T-helper 2 cell (primary cell): ENCODE measurements at places on chromosomes 12 and 14.
A peak's percentile ranks its signal among the peaks of the same experiment; 100 is the strongest.

GRCh38 chr12:96431067-96431466 lies 30.8 kb upstream of the CDK17 start:
- DNase-seq = no peak

- no peak for DNase-seq
Measured at GRCh38 chr12:54131641-54132280, 57.0 kb downstream of the SMUG1 start.

DNA sequence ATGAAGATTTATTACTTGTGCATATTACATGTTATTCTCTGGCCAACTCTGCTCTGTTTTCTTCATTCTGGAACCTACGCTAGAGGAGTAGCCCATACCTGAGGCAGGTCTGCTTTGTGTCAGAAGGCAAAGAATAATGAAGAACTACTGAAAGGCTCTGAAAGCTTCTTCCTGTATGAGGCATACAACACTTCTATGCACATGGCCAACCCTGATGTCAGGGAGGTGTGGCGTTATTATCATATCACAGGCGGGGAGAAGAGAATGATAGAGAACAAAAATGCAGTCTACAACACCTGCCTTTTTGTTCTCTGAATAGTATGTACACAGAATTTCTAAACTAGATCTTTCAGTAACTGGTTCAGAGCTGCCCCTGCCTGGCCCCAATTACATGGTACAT lies 32.5 kb upstream of the CRY1 start:
- DNase-seq = no peak

DNA sequence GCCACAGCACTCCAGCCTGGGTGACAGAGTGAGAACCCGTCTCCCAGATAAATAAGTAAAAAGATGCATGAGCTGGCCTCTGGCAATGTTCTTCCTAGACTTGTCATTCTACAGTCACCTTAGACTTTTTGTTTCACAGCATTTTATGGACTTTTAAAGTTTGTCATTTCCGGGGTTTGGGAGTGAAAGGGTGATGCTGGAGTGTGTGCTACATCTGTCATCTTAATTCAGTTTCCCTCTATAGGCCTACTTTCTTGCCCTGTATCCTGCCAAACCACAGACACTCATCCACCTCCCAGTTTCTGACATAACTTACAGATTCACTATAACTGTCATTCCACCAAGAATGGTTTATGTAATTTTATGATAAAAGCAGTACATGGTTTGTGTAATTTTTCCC lies 166.7 kb upstream of the PARP11 start:
- no peak for DNase-seq

GRCh38 chr14:79111987-79112501 lies 941.9 kb downstream of the NRXN3 start:
- DNase-seq = no peak

GRCh38 chr14:21891921-21892320 lies 218.3 kb upstream of the OR4E1 start:
- no peak for DNase-seq

- no peak for DNase-seq
Measured at GRCh38 chr14:103231376-103232019, 102.5 kb upstream of the EIF5 start.

GRCh38 chr12:63844391-63845341 lies at the start of gene SRGAP1:
SRGAP1 (plus strand) TSS chr12:63844700; CDS start chr12:63844817, 117 bp downstream.
- no peak for DNase-seq

DNA sequence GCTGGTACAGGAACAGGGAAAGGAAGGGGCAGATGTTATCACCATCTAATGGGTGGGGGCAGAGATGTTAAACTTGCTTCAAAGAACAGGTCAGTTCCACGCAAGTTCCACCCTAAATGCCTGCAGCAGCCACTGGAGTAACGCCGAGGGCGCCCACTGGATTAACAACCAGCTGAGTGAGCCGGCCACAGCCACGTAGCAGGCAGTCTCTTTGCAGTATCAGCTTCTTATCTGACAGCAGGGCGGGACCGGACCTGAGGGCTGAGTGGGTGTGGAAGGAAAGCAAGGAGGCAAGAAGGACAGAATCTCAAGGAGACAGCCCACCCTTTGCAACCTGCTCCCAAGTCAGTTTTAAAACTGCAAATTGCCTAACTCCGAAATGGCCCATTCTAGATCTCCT lies 38.4 kb upstream of the FOXN3 start:
- no peak for DNase-seq

- no peak for DNase-seq
Measured at GRCh38 chr14:49497725-49498348, 88.3 kb downstream of the RPS29 start.

DNA sequence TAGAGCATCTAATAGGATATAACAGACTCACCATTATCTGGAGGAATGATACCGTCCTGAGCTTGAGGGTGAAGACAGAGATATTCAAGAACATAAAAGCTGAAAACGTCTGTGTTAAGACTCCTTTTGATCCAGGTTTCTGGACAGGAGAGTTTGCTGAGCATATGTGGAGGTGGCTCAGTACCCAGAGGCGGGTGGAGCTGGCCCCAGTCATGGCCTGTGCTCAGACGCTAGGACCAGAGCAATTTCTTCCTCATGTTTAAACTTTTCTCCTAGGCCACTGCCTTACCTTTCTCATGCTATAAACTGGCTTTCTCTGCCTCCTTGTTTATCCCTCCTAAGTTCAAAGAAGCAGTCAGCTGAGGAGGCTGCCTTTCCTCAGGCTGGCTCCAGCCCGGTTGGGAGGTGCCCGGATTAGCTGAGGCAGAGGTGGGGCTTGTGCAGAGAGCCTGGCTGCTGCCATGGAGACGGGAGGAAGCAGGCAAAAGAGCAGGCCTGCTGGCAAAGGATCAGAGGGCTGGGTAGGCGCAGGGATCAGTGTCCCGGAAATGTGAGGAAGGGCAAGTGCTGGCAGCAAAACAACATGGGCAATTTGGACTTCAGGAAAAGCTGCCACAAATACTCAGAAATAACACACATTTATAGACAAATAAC lies 13.7 kb downstream of the COA8 start:
- DNase-seq = no peak

GRCh38 chr12:13373803-13374202 lies 177.3 kb downstream of the EMP1 start:
- no peak for DNase-seq

DNA sequence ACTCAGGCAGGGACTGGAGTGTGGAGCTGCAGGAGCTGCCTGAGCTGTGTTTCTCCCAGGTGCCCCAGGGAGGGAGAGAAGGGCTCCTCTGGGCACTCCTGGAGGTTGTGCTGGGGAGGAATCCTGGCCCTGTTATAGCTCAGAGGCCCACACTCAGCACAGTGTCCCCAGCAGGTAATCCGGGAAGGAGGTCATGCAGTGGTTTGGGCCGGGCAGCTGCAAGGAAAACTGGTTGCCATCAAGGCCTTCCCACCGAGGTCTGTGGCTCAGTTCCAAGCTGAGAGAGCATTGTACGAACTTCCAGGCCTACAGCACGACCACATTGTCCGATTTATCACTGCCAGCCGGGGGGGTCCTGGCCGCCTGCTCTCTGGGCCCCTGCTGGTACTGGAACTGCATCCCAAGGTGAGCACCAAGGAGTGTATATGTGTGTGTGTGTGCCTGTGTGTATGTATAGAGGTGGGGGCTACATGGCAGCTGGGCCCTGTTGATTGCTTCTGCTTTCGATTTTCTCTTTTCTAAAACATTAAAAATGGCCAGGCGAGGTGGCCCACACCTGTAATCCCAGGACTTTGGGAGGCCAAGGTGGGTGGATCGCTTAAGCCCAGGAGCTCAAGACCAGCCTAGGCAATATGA lies 2.0 kb downstream of the AMHR2 start:
- DNase-seq = no peak

- DNase-seq = no peak
Measured at GRCh38 chr14:26549571-26549970, 48.3 kb downstream of the NOVA1 start.

- peak; percentile 14 for DNase-seq
Measured at GRCh38 chr12:89709995-89710872, 1.6 kb upstream of the ATP2B1 start.

- no peak for DNase-seq
Measured at GRCh38 chr12:3611860-3612703, 121.1 kb downstream of the PRMT8 start.

DNA sequence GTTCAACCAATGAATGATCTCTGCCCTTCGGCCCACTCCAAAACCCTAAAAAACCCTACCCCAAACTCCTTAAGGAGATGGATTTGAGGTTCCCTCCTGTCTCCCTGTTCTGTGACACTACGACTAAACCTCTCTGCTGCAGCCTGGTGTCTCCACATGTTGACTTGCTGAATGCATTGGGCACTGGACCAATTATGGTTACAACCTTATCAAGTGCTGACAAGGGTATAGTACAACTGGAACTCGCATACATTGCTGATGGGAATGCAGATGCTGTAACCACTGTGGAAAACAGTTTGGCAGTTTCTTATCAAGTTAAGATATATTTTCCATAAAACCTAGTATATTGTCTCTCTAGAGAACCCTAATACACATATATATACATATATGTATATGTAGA lies 6.3 kb upstream of the DICER1 start:
- DNase-seq = no peak

- DNase-seq = no peak
Measured at GRCh38 chr12:102746963-102747362, 170.1 kb downstream of the PAH start.

DNA sequence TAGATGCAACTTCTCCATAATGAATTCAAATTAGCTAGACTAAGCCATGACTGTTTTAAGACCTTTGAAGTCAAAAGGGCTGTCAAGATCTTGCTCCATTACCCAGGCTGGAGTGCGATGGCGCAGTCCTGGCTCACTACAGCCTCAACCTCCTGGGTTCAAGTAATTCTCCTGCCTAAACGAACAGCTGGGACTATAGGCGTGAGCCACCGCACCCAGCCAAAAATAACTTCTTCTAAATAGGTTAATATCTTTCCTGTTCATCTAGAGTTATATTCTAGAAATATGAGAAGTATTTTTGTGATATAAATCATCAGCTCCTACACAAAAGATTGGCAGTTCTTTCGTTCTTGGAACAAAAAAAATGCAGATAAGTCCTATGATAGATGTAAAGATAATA lies 39.6 kb upstream of the SOS2 start:
- DNase-seq = no peak

GRCh38 chr12:115756271-115756670 lies 521.2 kb downstream of the MED13L start:
- no peak for DNase-seq

DNA sequence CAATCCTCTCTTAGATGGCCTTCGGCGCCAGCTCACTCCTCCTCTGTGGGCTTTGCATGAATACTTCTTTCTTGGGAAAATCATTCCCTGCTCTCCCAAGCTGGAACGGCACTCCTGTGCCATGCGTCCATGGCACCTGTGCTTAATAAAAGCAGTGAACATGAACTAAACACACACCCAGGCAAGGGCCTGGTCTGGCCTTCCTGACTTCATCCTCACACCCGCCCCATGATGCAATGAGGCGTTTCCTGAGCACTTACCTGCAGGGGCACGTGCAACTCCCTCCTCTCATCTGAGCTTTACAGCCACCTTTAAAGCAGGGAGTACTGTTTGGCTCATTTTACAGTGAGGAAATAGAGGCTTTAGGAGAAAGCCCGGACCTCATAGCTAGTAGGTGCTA lies 219.8 kb downstream of the SLC41A2 start:
- no peak for DNase-seq

GRCh38 chr12:49925433-49926204 lies 21.9 kb upstream of the FAIM2 start:
- no peak for DNase-seq

DNA sequence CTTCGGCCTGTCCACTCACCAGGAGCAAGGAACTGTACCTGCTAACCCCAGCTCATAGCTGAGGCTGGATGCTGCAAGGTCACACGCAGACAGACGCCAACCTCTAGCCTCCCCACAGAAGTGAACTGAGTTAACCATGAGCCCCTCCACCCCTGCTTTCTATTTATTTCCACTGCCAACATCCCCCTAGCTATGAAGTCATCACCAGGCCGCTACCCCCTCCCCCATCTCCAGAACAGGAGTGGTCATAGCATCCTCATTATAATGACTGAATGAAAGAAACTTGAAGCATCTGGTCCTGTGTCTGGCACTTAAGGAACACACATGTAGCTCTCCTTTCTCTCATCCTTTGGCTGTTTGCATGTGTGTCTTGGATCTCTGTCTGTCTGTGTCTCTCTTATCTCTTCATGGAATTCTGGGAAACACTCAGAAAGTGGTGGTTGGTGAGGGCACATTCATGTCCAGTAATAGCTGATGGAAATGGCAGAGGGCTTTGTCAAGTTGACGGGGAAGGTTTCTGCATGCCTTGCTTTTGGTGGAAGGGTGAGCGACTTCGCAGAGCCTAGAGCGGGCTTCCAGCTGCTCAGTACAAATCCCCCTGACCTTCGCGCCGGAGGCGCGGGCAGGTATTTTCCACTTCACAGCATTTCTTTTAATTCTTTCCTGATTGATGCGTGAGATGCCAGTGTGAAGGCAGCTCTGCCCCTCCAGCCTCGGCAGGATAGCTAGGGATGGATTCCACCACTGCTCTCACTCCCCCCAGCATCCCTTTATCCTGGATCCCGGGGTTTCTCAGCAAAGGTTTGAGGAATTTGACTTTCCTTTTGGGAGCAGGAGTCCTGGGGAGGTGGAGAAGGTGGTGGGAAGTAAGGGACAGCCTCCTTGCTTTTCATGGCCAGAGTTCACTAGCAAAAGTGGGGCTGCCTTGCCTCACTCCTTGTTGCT lies 198.2 kb downstream of the CHST11 start:
- DNase-seq = no peak

- DNase-seq = no peak
Measured at GRCh38 chr14:92496191-92496857, 17.3 kb upstream of the RIN3 start.

DNA sequence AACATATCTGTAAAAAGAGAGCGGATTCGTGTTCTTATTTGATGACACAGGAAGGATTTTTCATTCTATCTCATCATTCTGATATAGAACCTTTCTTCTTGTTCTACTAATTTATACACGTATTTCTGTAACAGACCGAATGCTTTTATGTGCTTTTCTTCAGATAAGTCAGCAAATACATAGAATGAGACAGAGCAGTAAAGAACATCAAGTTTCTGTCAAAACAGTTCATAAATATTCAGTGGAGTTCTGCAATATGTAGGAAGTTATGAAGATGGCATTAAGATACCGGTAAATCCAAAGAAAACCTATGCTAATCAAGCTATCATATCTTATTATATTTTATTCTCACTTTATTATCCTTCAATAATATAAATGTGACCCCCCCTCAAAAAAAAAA lies 280.6 kb downstream of the EGLN3 start:
- no peak for DNase-seq

DNA sequence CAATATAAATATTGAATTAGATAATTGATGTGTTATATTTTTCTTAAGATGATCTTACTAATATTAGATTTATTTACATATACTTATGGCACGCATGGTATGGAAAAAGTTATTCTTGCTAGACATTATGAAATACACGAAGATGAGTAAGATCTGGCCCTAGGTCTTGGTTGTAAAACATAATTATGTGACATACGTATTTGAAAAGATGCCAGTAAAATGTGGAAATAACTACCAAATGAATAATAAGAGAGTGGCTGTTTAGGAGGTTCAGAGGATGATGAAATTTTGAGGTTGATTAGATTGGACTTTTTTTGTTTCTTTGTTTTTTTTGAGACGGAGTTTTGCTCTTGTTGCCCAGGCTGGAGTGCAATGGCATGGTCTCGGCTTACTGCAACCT lies 41.3 kb downstream of the FANCM start:
- DNase-seq = no peak
